ENCODE measurements at places on chromosomes 3 and 15.

- no peak for DNase-seq
Measured at GRCh38 chr3:115615001-115615814, 8.1 kb upstream of the GAP43 start.

DNA sequence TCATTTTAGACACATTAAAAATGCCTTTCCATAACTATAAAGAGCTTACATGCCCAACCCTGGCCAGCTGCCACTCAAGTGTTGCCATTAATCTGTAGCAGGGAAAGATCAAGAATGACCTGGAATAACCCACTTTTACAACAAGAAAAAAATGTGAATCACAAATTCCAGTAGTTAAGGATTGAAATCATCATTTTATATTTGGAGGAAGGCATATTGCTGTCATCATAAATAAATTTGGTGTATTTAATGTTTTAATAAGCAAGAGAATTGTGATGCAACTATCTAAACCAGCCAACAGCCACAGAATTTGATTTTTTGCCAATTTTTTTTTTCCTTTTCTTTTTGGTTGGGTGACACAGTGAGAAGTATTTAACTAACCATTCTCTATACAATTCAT, 240.0 kb upstream of the SEMA6D start:
- no peak for DNase-seq

DNA sequence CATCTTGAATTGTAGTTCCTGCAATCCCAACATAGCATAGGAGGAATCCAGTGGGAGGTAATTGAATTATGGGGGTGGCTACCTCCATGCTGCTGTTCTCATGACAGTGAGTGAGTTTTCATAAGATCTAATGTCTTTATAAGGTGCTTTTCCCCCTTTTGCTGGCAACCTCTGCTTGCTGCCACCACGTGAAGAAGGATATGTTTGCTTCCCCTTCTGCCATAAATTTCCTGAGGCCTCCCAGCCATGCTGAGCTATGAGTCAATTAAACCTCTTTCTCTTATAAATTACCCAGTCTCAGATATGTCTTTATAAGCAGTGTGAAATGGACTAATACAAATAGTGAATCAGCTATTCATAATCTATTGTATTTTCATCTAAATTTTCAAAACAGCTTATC, 537.3 kb downstream of the EPHA3 start:
- no peak for DNase-seq

GRCh38 chr3:61648481-61648880, 87.1 kb downstream of the PTPRG start:
- no peak for DNase-seq

GRCh38 chr3:150165396-150166094, 194.8 kb upstream of the PFN2 start:
- no peak for DNase-seq

- no peak for DNase-seq
Measured at GRCh38 chr3:83601704-83602103, 1357.1 kb upstream of the CADM2 start.

DNA sequence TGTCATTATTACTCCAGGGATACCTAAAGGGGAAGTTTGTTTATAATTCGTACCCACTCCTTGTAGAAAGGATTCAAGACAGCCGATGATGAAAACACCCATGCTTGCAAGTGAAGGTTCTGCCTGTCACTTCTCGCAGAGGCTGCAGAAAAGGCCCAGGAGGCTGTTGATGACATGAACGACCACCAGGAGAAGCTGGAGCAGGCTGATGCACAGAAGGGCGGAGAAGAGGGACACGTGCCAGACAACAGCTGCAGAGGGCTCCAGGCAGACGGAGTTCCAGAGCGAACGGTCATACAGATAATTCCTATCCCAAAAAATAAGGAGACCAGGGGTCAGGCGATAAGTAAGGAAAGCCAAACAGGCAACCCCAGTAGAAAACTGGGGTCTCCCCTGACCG, 5.7 kb upstream of the DYNLT2B start:
- DNase-seq, result no peak

GRCh38 chr3:48305396-48305795, 28.1 kb downstream of the SPINK8 start:
- no peak for DNase-seq

DNA sequence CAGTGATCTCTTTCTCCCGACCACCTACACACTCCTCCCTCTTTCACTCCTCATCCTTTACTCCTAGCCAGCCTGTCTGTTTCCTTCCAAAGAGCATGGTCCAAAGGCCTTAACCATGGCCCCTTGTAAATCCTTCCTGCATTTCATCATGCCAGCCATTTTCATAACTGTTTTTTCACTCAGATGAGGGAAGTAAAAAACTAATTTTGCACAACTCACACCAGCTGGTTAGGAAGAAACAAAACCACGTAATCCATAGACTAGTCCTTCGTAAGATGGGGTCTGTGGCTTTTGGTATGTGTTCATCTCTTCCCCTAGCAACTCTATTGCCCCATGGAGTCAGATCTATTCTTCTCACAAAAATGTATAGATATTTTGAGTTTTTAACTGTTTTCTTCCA, 187.8 kb downstream of the SHOX2 start:
- DNase-seq, result no peak

GRCh38 chr3:78846718-78847117, 921.1 kb downstream of the ROBO1 start:
- no peak for DNase-seq

DNA sequence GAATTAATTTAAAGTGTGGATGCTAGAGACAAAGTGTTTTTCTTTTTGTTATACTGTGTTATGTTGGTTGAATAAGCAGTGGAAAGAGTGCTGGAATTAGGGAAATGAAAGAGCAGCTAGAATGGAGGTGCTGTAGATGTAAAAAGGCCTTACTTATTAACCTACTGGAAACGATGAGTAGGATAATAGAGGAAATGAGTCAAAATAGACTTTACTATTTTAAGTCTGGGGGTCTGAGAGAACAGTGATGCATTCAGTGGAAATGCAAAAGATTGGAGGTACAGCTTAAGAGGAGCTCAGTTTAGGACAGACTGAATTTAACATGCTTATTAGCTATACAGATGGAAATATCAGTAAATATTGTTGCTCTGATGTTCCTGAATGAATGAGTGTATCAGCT, 674.0 kb downstream of the OTOL1 start:
- no peak for DNase-seq

GRCh38 chr15:89646416-89647141, 8.7 kb downstream of the KIF7 start:
- DNase-seq, result no peak

DNA sequence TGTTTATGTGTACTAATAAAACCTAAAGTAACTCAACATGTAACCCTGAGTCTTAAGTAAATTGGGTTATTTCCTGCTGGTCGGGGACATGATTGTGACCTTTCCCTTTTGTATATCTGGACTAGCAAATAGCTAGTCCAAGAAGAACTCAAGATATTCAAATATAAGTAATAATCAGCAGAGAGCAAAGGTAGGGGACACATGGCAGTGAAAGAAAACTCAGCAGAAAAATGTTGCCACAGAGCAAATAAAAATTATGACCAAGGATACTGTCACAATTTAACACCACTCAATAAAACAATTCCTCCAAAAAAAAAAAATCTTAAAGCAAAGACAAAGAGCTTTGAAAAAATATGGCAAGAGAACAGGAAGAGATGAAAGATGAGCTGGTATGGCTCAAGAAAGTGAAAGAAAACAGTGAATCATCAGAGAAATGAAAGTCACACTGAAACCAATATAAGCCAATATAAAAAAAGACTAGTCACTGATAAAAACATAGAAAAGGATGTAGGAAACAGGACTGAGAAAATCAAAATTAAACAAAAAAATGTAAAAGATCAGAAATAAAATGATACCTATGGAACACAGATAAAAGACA, 43.4 kb downstream of the HLTF start:
- no peak for DNase-seq

DNA sequence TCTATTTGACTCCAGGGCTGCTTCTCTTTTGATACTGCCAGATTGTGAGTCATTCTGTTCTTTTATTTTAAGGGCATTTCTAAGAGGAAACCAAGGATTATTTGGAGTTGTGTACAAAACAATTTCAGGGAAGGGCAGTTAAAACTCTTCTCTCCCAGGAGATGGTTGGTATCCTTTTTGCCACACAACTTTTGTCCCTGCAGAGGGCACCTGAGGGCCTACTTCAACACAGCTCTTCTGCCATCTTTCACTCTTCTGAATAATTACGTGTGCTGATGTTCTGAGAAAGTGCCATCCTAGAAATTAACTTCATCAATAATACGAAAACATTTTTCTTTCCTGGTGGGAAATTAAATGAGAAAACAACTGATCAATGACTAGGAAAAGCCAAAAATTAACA, 75.7 kb upstream of the GADL1 start:
- no peak for DNase-seq

GRCh38 chr15:74326746-74327145, 40.7 kb downstream of the CYP11A1 start:
- DNase-seq, result no peak

- no peak for DNase-seq
Measured at GRCh38 chr15:59703979-59704796, 15.1 kb upstream of the BNIP2 start.

DNA sequence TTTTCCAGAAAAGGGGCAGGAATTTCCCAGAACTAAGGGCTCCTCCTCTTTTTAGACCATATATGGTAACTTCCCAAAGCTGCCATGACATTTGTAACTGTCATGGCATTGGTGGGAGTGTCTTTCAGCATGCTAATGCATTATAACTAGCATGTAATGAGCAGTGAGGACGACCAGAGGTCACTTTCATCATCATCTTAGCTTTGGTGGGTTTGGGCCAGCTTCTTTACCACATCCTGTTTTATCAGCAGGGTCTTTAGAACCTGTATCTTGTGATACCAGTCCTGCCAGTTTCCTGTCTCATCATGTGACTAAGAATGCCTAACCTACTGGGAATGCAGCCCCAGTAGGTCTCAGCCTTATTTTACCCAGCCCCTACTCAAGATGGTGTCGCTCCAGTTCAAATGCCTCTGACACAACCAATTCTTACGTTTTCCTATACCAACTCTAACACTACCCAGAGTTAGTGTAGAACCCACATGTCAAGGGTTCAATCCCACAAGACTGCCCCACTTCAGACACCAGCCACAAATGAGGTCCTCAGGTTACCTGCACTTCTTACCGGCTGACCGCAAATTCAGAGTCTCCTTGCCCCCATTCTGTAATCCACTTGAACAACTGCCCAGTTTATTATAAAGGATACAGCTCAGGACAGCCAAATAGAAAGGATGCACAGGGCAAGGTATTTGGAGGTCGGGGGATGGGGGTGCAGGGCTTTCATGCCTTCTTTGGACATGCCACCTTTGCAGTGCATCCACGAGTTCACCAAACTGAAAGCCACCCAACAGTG, 17.7 kb downstream of the FOXB1 start:
- no peak for DNase-seq

- no peak for DNase-seq
Measured at GRCh38 chr3:36295296-36295695, 85.0 kb upstream of the STAC start.

DNA sequence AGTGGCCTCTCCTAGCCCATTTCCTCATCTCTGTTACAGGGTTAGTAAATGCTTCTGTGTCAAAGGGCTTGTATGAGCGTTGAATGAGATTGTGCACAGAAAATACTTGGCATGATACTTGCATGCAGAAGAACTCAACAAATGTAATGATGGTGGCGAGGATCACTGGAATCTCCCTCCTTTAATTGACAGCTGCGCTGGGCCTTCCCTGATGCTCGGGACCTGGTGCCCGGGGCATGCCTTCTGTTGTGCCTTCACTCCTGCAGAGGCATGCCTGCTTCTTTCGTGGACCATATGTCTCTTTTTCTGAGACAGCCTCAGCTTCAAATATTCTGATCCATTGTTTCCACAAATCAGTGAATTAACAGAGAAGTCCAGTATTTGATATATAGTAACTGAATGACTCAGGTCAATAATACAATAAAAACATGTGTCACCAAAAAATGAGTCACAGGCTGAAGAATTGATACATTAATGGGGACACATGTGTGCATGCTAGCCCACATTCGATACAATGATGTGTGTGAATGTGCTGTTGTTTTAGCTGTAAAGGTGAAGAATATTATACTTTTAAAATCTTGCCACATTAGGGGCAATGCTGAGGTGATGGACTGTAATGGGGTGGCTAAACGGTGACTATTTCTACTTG, 243.3 kb upstream of the TBL1XR1 start:
- no peak for DNase-seq

All from stimulated activated CD4-positive, alpha-beta T cell treated with anti-CD3 and anti-CD28 coated beads, Interleukin-4, amount 100 ng/mL, for 4 hours (primary cell).